ENCODE measurements at places on chromosomes 2 and 18. TPM values are rescaled to one million over a fixed set of nuclear protein-coding genes. Genes with fewer than 3 reads are reported as not detected.

DNA sequence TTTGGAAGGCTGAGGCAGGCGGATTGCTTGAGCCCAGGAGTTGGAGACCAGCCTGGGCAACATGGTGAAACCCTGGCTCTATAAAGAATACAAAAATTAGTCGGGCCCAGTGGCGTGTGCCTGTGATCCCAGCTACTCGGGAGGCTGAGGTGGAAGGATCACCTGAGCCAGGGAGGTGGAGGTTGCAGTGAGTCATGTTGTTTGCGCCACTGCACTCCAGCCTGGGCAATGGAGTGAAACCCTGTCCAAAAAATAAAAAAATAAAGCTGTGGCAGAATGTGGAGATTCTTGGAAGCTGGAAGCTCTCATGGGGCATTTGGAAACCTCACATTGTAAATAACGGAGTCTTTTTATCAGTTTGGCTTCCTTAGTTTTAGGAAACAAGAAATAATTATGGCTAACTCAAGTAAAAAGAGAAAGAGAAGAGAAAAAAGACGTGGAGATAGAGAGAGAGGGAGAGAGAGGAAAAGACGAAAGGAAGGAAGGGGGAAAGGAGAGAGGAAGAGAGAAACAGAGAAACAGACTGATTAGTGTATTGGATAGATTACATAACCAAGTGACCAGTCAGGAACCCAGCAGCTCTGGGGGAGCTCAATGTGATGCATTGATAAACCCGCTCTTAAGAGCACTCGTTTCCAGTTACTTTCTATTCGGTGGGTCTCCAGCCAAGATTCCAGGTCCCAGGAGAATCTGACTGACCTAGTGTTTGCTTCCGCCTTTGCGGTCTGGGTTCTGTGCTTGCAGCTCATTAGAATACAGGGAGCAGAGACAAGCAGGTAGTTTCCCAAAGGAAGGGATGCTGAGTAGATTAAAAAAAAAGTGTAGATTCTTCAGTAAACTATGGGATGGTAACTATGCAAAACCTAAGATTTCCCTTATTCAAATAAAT, 1.1 kb upstream of the SPAST start:
- peak; percentile 32 for DNase-seq

DNA sequence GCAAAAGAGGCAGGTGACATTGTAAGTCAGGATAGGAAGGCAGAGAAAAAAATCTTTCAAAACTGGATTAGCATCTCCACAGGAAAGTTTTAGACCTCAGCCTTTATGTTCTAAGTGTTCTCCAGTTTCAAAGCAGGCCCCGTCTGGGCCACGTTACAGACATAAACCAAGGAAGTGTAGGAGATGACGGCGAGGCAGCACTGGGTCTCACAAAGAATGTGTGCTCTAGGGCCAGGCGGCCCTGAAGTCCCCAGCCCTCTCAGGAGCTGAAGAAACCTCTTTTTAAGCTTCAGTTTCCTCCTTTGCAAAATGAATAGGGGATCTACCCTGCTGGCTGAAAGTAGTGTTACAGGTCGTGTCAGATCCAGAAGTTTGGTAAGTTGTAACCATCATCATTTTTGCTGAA, 81.7 kb downstream of the SPRED2 start:
- peak; percentile 39 for DNase-seq

GRCh38 chr2:69604836-69605235, 38.7 kb downstream of the AAK1 start:
- DNase-seq: no peak

GRCh38 chr2:23241121-23241520, 143.9 kb upstream of the KLHL29 start:
- no peak for DNase-seq

DNA sequence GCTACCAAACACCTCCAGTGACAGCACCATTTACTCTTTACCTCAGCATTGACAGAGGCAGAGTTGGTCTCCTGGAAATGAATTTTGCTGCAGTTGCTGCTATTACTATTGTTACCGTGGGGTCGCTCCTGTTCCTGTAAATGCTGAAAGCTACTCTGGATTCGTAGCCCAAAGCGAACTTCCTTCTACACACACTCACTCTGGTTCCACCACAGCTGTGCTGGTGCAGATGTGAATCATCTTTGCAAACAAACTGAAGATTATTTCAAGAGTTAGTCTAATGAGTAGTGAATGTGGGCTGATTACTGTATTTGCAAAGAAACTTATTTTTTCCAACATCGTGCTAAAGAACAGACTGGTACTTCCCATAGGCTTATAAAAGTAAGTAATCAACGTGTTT, 304.0 kb downstream of the LPIN1 start:
- no peak for DNase-seq

DNA sequence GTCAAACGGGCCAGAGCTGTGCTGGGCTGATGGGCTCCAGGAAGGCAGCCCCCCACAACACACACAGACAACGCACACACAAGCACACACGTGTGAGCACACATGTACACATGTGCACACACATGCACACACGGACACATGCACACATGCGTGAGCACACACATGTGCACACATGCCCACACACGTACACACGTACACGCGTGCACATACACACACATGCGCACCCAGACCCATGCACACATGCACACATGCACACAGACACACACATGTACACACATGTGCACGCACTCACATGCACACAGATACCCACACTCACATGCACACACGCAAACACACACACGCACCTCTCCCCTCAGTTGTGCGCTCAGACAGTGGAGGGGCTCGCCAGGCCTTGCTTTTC, 31.2 kb upstream of the HPCAL1 start:
- no peak for DNase-seq

DNA sequence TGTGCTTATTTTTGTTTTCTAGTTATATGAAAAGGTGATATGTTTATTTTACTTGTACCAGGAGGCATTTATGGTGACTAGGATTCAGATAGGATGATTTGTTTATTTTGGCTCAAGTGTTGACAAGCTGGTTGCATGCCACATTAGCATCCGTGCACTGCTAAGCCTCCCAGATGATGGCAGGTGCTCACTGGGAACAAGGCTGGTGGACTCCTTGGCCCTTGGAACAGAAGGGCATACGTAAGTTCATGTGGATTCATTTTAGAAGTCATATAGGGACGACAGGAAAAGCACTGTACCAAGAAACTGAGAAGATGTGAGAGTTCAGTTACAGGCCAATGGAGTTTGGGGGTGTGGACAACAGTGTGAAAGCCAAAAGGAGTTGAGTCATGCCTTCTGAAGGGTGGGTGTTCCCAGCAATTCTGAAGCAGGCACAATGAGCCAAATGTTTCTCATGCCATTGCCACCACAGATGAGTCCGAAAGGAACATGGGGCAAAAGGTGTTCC, 166.2 kb downstream of the PHLPP1 start:
- no peak for DNase-seq

DNA sequence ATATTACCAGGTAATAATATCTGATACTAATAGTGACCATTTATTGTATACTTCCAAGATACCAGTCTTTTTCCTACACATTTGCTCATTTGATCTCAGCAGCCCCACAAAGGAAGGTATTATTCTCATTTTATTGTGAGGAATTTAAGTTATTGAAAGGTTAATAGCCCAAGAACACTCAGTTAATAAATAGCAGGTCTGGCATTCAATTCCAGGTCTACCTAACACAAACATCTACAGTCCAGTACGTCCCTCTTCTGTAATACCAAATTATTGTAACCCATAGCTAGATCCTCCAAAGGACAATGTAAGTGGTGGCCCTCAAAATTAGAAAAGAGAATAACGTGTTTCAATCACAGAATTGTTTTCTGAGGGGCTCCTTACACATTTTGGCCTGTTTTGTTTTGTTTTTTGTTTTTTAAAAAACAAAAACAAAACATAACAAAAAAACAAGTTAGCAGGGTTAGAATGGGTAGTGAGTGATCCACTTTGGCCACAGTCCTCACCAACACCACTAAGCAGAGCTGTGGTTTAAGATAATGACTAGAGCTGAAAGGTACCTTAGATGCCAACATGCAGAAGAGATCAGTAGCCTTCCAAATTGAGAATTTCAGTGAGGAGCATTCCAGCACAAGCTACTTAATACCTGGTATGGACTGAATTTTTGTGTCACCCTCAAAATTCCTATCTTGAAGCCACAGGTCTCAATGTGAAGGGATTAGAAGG, 137.5 kb downstream of the DYM start:
- DNase-seq: no peak

- DNase-seq: no peak
Observed at GRCh38 chr2:38016219-38016618, 59.7 kb downstream of the CYP1B1 start.

- DNase-seq: no peak
Observed at GRCh38 chr18:10789180-10789579, 263.4 kb downstream of the NAPG start.

GRCh38 chr2:234950730-234951663, 820 bp upstream of the SH3BP4 start:
- DNase-seq: peak; percentile 54

DNA sequence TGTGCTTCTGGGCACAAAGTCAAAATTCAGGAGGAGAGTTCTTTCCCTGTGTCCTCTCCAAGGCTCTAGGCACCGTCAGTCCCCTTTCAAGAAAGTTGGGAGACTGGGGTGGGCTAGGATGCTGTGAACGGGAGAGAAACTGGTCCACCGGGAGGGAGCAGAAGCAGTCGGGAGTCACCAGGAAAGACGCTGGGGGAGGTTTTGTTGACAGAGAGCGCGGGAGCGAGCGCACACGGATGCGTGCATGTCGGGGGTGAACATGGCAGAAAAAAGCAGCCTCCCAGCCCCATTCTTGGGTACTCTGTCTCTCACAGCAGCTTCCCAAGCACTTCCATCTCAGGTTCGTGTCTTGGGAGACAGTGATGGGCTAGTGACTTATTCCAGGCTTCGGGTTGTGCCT, 97.1 kb upstream of the PXDN start:
- DNase-seq: no peak

- DNase-seq: no peak
Observed at GRCh38 chr2:71821856-71822255, 325.8 kb downstream of the CYP26B1 start.

DNA sequence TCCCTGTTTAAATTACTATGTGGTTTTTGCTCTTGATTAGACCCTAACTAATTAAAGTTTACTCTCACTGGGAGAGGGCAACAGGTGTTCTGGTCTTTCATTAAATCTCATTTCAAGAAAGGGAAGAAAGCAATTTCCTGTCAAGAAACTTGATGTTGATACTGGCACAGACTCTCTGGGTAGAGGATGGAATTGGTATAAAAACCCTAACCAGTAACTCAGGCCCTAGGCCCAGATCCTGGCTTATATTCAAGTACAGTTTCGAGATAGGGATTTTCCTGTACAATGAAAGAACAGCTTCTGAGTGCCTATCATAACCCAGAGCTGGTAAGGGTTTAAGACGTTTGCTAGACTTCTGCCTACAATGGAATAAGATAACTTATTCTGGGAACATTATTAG, 61.6 kb upstream of the ACYP2 start:
- no peak for DNase-seq

DNA sequence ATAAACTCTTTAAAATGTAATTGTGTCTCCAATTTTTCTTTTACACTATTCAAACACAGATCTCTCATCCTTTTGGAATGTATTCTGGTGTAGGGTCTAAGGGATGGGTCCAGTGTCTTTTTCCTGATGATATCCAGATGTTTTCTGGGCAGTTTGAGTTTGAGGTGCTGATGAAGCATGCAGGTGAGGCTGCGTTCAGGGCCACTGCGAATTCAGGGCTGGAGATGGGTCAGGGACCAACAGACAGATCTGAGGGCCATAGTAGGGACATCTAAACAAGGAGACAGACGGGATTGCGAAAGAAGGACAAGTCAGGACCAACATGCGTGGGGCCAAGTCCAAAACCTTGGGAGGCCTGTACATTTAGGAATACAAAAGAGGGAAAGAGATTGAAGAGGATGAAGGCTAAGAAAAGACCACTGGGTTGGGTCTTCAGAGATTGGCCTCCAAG, 70.2 kb downstream of the ACAA2 start:
- no peak for DNase-seq

- DNase-seq: no peak
Observed at GRCh38 chr2:221807706-221808105, 235.6 kb upstream of the EPHA4 start.

DNA sequence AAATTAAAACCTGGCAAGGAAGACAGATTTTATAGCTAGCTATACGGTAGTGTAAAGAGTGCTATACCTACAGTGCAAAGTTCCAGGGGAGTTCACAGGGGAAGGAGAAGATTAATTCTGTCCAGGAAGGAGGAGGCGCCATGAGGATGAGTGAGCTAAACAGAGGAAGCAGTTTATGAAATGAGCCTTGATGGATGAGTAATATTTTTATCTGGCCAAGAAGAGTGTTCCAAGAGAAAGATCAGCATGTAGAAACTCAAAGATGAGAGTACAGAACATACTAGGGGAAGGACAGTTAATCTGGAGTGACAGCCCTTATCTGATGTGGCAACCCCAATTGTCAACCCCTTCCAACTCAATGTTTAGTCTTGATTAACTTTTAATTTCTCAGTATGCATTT, 54.8 kb downstream of the CDH20 start:
- DNase-seq: no peak

DNA sequence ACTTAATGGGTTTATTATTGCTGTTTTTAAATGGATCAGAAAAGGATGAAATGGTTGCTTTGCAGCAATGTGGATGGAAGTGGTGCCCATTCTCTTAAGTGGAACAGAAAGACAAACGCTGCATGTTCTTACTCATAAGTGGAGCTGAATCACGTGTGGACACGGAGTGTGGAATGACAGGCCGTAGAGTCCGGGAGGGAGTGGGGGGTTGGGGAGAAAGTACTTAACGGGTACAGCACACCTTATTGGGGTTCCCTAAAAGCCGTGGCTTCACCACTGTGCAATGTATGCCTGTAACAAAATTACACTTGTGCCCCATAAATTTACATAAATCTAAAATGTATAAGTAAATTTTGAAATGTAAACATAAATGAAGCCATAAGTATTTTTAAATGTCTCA, 64.0 kb upstream of the CTDP1 start:
- DNase-seq: no peak

DNA sequence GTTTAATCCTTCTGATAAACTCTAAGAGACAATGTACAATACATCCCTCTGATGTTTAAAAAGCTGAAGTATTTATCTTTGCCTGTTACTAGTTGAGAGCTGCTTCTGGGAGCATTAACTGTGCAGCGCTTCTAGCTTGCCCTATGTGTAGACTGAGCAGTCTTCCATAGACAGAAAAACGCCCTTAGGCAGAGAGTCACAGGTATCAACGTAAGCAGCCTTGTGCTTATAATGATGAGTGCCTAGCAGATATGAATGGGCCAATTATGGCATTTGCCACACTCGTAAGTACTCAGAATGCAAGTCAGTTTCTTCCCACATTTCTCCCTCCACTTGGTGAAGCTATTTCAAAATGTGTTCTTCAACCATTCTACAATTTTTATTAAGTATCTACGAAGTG, 731.1 kb upstream of the SLC8A1 start:
- DNase-seq: no peak

GRCh38 chr18:11842562-11842961, 8.7 kb upstream of the CHMP1B start:
- no peak for DNase-seq

ZNG1B gene
- total RNA-seq: 68.9 TPM

NT5DC4 gene
- total RNA-seq: not detected

DLX2 gene
- 0.19 TPM for total RNA-seq

RFTN2 gene
- total RNA-seq: 8.2 TPM

AQP12A gene
- total RNA-seq: not detected

UGT1A1 gene
- total RNA-seq: not detected

ERMN gene
- total RNA-seq: 1.2 TPM

UPP2 gene
- not detected for total RNA-seq

CNGA3 gene
- not detected for total RNA-seq

ZNF385B gene
- 22.9 TPM for total RNA-seq

PDIA6 gene
- 299 TPM for total RNA-seq

GREB1L gene
- total RNA-seq: 251 TPM

Measured in neural progenitor cell (in vitro differentiated cells).